Skin of body (tissue), 3 donors: ENCODE measurements at places on chromosomes 16 and 17. TPM values are rescaled to one million over a fixed set of nuclear protein-coding genes. Genes with fewer than 3 reads are reported as not detected.

Gene TEKT1
- 0.10 TPM for total RNA-seq

- DNase-seq = no peak
These were observed 1.0 kb upstream of the FBRS start for GRCh38 chr16:30656974-30657865.

DNA sequence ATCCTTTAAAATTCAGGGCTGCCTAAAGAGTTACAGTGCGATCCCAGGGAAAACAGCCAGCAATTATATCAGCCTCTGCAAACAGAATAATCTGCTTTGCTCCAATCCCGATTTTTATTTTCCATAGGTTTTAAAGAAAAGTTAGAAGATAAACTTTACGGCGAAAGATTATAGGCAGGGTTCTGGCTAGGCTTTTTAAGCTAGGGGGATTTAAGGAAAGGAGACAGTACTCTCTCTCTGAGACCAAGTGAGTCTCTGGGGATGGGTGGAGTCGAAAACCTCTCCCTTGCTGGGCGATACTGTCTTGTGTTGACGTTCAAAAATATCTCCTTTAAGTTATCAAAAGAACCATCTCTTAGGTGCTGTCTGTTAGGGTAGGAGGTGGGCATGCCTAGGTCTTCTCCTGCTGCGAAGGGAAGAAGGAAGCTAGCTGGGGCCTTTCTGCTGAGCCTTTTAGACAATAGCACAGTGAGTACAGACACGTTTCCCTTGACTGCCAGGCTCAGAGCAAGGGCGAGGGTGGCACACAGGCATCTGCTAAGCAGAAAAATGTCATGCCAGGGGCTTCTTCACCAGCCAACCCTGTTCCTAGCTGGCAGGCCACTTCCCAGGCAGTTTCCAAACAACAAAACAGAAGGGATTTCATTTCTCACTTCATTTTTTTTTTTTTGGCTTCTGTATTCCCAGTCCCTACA, 167.9 kb upstream of the MAF start:
- no peak for DNase-seq

Gene KRT12
- total RNA-seq = 0.10 TPM

Gene OR4D1
- total RNA-seq = not detected

GRCh38 chr17:17605729-17606088, 14.2 kb upstream of the PEMT start:
- peak; percentile 90 for DNase-seq

Gene MPV17L
- total RNA-seq = 3.9 TPM

DNA sequence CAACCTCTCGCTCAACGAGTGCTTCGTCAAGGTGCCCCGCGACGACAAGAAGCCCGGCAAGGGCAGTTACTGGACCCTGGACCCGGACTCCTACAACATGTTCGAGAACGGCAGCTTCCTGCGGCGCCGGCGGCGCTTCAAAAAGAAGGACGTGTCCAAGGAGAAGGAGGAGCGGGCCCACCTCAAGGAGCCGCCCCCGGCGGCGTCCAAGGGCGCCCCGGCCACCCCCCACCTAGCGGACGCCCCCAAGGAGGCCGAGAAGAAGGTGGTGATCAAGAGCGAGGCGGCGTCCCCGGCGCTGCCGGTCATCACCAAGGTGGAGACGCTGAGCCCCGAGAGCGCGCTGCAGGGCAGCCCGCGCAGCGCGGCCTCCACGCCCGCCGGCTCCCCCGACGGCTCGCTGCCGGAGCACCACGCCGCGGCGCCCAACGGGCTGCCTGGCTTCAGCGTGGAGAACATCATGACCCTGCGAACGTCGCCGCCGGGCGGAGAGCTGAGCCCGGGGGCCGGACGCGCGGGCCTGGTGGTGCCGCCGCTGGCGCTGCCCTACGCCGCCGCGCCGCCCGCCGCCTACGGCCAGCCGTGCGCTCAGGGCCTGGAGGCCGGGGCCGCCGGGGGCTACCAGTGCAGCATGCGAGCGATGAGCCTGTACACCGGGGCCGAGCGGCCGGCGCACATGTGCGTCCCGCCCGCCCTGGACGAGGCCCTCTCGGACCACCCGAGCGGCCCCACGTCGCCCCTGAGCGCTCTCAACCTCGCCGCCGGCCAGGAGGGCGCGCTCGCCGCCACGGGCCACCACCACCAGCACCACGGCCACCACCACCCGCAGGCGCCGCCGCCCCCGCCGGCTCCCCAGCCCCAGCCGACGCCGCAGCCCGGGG, 1.3 kb downstream of the FOXC2 start:
- DNase-seq = no peak

Gene MGAT5B
- total RNA-seq = 0.69 TPM

Gene ESRP2
- 22.9 TPM for total RNA-seq

Gene C17orf78
- total RNA-seq = not detected

DNA sequence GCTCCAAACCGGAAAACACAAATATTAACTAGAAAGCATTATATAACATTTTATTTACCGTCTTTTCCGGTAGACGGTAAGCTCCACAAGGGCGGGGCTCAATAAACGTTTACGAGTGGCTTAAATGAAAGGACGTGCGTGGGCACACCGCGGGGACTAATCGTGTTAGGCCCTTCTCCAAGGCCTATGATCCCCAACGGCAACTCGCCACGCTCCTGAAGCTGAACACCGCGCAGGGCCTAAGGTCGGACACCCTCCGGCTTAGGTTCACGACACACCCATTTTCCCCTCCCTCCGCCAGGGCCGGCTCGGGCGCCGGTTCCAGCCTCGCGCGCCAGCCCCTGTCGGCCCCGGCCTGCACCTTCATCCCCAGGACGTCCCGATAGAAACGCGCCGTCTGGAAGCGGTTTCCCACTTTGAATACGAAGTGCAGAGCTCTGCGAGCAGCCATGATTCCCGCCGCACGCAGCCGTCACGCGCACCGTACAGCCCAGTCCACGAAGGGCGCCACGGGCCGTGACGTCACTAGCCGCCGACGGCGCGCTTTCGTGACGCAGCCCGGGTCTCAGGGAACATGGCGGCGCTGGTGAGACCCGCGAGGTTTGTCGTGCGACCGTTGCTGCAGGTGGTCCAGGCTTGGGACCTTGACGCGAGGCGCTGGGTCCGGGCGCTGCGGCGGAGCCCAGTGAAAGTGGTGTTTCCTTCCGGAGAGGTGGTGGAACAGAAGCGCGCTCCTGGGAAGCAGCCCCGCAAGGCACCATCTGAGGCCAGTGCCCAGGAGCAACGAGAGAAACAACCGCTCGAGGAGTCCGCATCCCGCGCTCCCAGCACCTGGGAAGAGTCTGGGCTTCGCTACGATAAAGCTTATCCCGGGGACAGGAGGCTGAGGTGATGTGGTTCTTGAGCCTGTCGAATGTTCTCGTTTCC, at the start of the genes GLOD4 and MRM3:
Gene GLOD4 (minus strand): TSS at position 476 of the 927 bp plus-strand sequence. CDS start 25 bp downstream, at position 451.
Gene MRM3 (plus strand): TSS at position 549 of the 927 bp plus-strand sequence. CDS start 26 bp downstream, at position 575.
- DNase-seq = peak; percentile 92

- DNase-seq = no peak
These were observed 102.8 kb downstream of the XYLT1 start for GRCh38 chr16:17367923-17368322.

DNA sequence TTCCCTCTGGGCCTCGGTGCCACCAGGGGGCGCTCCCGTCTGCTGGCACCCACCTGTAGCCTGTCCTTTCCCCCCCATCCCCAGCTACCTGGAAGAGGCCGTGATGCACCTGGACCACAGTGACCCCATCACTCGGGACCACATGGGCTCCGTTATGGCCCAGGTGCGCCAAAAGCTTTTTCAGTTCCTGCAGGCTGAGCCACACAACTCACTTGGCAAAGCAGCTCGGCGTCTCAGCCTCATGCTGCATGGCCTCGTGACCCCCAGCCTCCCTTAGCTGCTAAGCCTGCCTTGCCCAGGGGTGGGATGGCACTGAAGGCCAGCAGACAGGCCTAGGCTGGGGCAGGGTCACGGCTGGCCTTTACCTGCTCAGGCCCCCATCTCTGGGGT, 818 bp upstream of the NRN1L start:
- DNase-seq = no peak

- DNase-seq = no peak
These were observed 1.1 kb upstream of the TEKT3 start for GRCh38 chr17:15342460-15342859.

Gene NPIPB2
- total RNA-seq = 10.7 TPM

GRCh38 chr16:76579277-76579922, 302.2 kb downstream of the CNTNAP4 start:
- no peak for DNase-seq

DNA sequence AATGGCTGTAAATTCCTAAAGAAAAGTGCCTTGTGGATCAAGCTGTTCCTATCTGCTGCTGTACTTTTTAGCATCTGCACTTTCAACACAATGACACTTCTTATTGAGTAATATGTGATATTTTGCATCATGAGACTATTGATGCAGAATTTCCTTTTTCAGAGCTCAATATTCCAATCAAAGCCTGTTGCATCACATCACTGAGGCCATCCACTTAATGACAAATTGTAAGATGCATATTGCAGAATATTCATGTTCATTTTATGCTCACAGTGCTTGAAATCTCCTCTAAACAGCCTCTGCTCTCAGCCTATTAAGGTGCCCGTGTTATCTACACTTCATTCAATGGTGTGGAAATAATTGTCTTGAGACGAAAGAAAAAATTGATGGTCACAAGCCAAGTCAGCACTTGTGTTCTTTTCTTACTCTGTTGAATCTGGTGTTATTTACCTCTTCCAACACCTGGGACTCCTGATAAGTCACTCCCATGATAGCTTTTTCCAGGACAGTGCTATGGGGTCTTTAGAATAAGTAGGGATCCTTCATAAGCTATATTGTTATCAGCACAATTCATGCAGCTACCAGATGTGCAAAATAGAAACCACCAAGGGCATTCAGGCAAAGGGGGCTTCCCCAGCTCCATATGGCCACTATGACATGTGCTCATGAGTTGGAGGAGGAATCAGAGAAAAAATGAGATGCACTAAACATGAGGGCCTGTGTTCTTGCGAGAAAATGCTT, 9.3 kb upstream of the SKAP1 start:
- DNase-seq = no peak

GRCh38 chr16:2856061-2856670, 1.8 kb downstream of the PRSS22 start:
- no peak for DNase-seq

DNA sequence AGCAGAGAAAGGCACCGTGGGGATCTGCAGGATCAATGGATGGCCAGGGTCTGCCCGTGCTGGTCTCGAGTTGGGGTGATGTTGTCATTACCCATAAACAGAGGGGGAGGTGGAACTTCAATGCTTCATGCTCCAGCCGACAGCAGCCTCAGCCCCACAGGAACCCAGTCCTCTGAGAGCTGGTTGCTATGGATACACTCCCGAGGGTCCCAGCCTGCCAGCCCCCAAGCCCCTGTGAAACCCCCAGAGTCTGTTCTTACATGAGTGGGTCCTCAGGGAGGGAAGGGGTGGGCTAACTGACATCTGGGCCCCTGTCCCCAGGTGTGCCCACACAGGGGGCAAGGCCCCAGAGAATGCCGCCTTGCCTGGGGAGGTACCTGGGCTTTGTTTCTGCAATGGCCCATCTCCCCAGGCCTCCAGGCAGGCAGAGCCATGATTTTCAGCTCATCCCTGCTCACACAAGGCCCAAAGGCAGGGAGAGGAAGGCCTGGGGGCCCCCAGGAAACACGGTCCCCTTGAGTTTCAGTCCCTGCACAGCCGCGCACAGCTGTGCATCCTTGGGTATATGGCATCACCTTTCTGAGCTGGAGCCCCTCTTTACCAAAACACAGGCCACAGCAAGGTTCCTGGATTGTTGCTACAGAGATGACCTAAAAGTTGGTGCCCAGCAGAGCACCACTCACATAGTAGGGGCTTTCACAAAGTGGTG, 223.7 kb downstream of the ZNF423 start:
- DNase-seq = no peak

- DNase-seq = no peak
These were observed 88.5 kb downstream of the ZNF18 start for GRCh38 chr17:11908711-11909146.

Gene TPSD1
- total RNA-seq = 1.3 TPM

- no peak for DNase-seq
These were observed 435.3 kb upstream of the ZFHX3 start for GRCh38 chr16:73483076-73483791.

Gene MLYCD
- total RNA-seq = 3.1 TPM

DNA sequence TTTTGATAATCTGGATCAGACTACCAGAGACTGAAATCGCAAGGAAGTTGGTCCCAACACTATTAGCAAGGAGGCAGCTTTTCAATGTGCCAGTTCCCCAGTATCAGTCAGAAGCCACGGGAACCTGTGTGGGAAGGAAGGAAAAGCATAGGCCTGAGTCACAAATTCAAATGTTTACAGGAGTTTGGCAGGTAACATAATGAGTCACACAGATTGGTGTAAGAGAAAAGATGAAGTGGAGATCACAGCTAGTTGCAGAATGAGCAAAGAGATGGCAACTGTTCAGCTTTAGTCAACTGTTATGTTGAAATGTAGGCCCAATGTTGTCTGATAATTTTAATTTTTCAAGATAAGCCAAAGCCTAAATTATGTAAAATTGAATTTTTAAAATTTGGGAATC, 28.1 kb upstream of the ITGA2B start:
- DNase-seq = no peak

Gene IRX3
- total RNA-seq = 13.1 TPM

Gene KRTAP1-1
- 7.5 TPM for total RNA-seq

Gene CD300E
- 1.2 TPM for total RNA-seq

Gene LGALS9B
- 1.2 TPM for total RNA-seq

GRCh38 chr16:28321700-28322411, 29.5 kb downstream of the SBK1 start:
- no peak for DNase-seq

DNA sequence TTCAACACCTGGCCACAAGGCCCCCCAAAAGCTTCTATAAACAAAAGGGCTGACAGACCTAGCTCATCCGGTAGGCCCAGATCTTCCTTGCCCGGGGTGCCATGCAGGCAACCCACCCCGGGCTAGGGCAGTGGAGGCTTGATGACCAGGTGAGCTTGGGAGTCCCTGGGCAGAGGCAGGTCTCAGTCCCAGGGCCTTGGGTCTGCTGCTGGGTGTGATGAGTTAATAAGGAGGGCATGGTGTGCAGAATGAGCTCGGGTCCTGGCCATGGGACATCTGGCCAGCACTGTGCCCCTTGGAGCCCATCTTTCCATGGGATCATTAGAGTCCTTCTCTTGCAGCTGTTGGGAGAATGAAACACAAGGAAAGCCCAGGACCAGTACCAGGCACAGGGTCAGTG, 20.2 kb upstream of the MPRIP start:
- DNase-seq = no peak

Gene SLC12A3
- total RNA-seq = not detected

Gene NEUROD2
- total RNA-seq = not detected

DNA sequence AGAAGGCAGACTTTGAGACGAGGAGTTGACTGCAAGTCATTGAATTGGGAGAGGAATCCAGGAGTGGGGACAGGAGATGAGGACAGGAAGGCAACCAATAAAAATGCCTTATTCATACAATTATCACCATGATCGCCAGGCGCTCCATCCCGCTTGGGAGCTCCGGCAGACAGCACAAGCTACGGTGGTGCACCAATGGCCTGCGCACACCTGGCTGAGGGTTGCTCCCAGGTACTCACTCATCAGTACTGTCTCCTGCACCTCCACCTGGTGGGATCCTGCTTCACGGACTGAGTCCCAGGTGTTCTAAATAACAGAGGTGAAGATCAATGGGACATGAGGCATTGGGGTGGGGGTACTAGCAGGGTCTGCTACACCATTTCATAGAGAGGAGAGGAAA, 160.0 kb upstream of the TNRC6C start:
- no peak for DNase-seq
